Stimulated activated CD4-positive, alpha-beta T cell treated with anti-CD3 and anti-CD28 coated beads, Interleukin-4, amount 100 ng/mL, for 1 hour (primary cell): ENCODE measurements at places on chromosomes 13 and 19.

GRCh38 chr19:49866933-49867782 lies at the start of gene PNKP:
TSS of gene PNKP (minus strand) at chr19:49867576. CDS start at chr19:49867204, 372 bp downstream.
- peak; percentile 94 for DNase-seq

- DNase-seq: no peak
Observed at GRCh38 chr19:51219307-51219706, 5.6 kb upstream of the CD33 start.

DNA sequence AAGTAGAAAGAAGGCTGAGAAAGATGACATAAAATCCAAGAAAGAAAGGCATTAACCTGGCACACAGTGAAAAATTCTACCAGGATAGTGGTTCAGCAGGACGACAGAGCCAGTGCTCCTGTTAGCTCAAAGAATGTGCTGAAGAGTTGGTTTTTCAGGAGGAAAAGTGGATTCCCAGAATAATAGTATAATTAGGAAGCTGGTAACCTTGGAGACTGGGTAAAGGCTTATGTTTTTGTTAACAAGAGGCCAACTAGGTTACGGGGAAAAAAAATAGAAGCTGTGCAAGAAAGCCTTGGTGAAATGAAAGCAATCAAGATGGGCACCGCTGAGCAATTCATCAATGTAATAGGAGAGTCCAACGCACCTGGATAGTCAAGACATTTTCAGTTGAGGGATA lies 54.7 kb downstream of the SLC15A1 start:
- no peak for DNase-seq

GRCh38 chr13:25752957-25753551 lies 298.8 kb downstream of the SHISA2 start:
- DNase-seq: no peak

- no peak for DNase-seq
Observed at GRCh38 chr13:103431856-103432255, 365.6 kb upstream of the SLC10A2 start.

DNA sequence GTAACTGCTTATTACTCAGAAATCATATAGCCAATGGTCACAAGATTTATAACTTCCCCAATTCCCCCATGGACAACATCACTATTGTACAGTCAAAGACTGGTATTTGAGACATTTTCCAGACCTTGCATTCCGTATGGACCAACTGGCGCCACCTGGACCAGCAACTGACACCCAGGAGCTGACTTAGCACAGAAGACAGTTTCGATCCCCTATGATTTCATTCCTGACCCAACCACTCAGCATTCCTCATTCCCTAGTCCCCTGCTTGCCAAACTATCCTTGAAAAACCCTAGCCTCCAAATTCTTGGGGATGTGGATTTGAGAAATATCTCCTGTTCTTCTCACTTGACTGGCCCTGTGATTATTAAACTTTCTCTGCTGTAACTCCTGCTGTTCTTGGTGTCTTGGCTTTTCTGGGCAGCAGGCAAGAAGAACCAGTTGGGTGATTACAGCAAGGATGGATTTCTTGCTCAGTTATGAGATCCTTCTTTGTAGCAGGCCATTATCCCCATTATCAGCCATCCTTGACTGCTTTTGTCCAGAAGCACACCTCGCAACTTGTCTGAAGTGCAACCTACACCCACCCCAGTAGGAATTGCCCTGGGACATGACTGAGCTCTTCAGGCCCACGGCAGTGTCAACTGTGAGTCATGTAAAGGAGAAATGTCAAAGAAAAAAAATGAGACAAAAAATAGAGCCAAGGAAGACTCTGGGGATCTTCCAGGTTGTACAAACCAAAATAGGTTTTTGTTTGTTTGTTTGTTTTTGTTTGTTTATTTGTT lies 13.7 kb upstream of the MAP3K10 start:
- DNase-seq: no peak

GRCh38 chr13:51585696-51586095 lies 1.4 kb downstream of the WDFY2 start:
- no peak for DNase-seq

GRCh38 chr13:46542833-46543232 lies 10.1 kb upstream of the LRCH1 start:
- no peak for DNase-seq

DNA sequence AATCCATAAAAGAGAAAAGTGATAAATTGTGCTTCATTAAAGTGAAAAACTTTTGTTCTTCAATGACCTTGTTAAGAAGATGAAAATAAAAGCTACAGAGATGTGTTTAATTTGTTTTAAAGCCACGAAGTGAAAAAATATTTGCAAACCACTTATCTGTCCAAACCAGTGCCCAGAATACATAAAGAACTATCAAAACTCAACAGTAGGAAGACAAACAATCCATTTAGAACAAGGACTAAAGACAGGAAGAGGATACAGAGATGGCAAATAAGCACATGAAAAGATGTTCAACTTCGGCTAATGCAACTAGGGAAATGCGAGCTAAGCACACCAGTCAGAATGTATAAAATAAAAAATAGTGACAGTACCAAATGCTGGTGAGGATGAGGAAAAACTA lies 15.0 kb downstream of the GJB6 start:
- no peak for DNase-seq

DNA sequence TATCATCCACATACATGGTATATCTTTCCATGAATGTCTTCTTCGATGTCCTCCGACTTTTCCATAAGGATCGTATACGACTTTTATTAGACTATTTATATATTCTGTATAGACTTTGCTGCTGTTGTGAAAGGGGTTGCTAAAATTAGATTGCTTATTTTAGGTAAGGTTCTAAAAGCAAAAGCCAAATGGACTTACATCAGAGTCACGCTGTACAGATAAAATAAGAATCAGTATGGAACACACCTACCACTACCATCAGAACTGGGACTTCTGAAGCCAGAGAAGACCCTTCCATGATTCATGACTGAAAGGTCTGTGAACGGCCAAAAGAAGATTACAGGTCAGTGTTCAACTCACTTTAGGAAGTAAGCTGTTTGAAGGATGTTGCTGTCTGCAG lies 8.9 kb downstream of the ANKRD27 start:
- no peak for DNase-seq

DNA sequence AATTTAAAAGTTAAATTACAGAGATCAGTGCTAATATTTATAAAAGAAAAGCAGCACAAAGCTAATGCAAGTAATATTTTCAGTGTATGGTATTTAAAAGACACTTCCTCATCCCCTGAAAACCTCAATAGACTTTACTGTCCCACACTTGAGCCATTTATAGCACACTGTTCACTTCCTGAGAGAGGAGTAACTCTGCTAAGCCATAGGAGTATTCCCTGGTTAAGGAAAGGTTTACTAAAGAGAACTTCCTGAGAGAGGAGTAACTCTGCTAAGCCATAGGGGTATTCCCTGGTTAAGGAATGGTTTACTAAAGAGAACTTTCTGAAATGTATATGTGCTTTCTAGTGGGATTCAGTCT lies 159.4 kb downstream of the NHLRC3 start:
- DNase-seq: no peak

GRCh38 chr19:45103508-45104319 lies 10.7 kb downstream of the PPP1R37 start:
- no peak for DNase-seq

DNA sequence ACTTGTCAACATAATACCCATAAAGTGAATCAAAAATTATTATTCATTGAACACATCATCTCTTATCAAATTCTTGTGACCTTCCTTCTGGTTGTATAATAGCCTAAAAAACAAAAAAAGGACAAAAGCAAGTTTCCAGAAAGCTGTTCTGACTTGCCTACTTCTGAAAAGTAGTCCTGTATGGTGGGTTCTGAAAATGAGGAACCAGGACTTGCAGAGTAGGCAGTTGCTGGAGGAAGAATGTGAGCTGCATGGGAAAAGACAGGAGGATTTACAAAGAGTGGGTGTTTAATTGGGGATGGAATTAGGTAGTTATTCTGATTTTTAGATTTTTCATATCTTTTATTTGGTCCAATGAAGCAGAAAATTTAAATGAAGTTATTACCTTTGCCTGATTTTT lies 56.7 kb downstream of the RCBTB2 start:
- no peak for DNase-seq

- no peak for DNase-seq
Observed at GRCh38 chr19:37990362-37990761, 83.4 kb downstream of the SIPA1L3 start.

GRCh38 chr13:24133021-24133795 lies 27.3 kb upstream of the SPATA13 start:
- DNase-seq: no peak

GRCh38 chr19:54136086-54136863 lies 1.3 kb upstream of the CNOT3 start:
- DNase-seq: no peak

DNA sequence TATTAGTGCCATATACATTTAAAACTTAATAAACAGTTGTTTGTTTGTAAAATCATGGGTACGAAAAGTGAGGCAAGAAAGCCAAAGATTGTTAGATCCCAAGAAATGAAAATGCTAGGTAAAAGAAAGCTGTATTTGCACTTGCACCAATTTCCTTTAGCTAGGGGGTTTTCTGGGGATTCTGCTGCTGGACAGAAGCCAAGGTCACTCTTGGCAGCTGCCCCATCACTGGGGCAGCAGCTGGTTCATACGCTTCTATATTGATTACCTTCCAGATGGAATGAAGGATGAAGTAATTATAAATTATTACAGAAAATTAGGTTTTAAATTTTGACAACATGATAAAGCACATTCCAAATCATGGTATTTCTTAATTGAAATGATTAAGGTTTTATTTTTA lies 127.4 kb downstream of the SLITRK5 start:
- DNase-seq: no peak

GRCh38 chr19:32058131-32058530 lies 287.3 kb upstream of the ZNF507 start:
- no peak for DNase-seq

- no peak for DNase-seq
Observed at GRCh38 chr19:46950526-46951170, 69.0 kb upstream of the NPAS1 start.

GRCh38 chr13:53568491-53568890 lies 539.9 kb downstream of the OLFM4 start:
- no peak for DNase-seq

- DNase-seq: no peak
Observed at GRCh38 chr19:31890230-31890629, 455.2 kb upstream of the ZNF507 start.

- DNase-seq: no peak
Observed at GRCh38 chr13:97726664-97727280, 226.7 kb upstream of the IPO5 start.

GRCh38 chr19:7565332-7565731 lies 29.8 kb downstream of the PNPLA6 start:
- no peak for DNase-seq

- DNase-seq: no peak
Observed at GRCh38 chr13:84038001-84038400, 155.7 kb upstream of the SLITRK1 start.

- DNase-seq: no peak
Observed at GRCh38 chr19:6066661-6067646, 43.3 kb downstream of the RFX2 start.

DNA sequence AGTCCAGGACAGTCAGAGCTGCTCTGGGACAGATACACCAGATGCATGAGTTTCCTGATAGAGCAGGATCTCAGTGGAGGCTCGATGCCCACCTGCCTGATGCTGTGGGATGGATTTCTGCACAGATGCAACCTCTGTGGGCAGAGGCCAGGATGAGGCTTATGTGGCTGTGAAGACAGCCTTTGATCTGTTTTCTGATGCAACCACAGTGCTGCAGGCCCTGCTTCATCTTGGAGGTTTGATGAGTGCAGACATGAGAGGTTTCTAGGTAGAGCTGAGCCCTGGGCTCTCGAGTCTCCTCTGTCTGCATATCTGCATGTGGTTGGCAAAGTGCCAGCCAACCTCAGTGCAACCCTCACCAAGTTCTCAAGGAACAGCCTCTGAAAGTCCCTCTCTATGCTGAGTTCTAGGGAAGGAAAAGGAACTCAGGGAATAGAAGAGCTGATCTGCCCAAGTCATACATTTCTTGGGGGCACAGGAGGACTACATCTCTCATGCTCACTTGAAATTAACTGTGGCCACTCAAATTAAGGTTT lies 23.1 kb upstream of the TSHZ3 start:
- DNase-seq: no peak

GRCh38 chr19:34430738-34431625 lies 2.8 kb downstream of the UBA2 start:
- DNase-seq: no peak

DNA sequence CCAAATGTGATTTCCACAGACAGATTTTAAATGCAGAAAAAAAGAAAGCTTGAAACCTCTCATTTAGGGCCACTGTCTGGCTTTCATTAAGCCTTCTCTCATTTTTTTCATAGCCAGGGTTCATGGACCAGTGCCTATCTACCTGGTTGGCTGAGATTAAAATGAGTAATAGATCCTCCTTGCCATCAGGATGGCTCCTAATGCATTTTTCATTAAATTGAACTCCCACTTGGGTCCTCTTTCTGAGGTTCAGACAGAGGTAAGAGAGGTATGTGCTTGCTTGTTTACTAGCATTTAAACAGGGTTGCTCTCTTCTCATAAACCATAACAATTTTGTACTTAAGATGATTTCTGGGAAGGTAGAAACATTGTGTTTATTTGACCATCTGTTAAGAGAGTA lies 473.0 kb downstream of the TBC1D4 start:
- DNase-seq: no peak

GRCh38 chr13:68713394-68713793 lies 1394.2 kb upstream of the ATXN8OS start:
- no peak for DNase-seq

DNA sequence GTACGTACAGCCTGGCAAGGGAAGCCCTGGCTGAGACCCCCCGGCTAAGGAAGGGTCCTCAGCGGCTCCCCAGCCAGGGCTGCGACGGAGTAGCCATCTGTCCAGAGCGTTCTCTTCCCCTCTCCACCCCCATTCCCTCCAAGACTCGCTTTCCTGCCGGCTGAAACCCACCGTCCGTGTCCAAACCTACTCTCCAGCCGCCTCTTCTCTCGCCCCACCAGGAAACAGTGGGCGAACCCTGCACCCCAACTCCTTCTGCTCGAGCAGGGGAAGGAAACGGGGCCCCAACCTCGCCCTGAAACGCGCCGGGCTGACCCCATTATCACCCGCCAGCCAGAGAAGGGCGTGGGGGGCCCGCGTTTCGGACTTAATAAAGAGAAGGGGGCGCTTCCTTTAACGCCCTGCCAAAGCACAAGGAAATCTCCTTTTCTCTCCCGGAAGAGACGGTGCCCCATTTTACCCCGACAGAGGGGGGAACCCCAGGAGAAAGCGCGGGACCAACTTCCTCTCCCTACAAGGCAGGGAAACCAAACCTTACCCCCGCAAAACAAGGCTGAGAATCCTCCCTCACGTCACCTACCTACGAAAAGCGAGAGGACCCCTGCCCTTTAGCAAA lies 2.5 kb downstream of the ZC3H4 start:
- peak; percentile 47 for DNase-seq

- DNase-seq: no peak
Observed at GRCh38 chr19:3573162-3573857, 566 bp downstream of the HMG20B start.

GRCh38 chr13:53336441-53337160 lies 308.0 kb downstream of the OLFM4 start:
- no peak for DNase-seq

GRCh38 chr19:53332484-53332883 lies 1.1 kb upstream of the ZNF845 start:
- DNase-seq: no peak

DNA sequence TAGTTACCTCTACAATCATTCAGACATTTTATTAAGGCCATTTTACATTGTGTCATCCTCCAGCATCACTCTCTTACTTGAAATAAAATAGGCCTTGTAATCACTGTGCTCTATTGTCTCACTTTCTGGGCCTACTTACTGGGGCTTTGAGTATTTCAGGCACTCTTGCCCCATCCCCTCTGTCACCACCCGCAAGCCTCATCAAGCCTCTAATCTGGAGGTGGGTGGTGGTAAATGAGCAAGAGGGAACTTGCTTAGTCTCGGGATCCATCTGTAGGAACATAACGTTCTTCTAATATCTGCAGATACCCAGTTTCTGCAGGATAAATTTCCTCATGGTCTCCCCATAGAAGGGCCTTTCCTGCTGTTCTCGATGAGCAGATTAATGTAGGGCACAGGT lies 19.4 kb upstream of the GPR18 start:
- DNase-seq: no peak
